ENCODE measurements at places on chromosomes 7 and 10.

DNA sequence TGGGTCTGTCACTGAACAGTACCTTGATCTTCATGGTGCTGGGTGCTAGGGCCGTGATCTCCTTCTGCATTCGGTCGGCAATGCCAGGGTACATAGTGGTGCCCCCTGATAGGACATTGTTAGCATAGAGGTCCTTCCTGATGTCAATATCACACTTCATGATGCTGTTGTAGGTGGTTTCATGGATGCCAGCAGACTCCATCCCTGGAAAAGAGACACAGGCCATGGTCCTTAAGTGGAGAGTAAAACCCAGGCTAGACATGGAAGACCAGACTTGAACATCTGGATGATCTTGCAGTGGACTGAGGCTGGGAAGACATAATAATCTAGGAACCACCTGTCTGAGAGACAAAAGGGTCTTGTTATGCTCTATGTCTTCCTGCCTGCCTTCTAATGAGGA lies 14.5 kb downstream of the ACTA2 start:
- H3K36me3 ChIP-seq, result no peaks in the 10 kb centered on the region
- H3K27ac ChIP-seq, result no peak overlapping the region
- no peak overlapping the region for H3K4me3 ChIP-seq
- DNase-seq, result no peak

DNA sequence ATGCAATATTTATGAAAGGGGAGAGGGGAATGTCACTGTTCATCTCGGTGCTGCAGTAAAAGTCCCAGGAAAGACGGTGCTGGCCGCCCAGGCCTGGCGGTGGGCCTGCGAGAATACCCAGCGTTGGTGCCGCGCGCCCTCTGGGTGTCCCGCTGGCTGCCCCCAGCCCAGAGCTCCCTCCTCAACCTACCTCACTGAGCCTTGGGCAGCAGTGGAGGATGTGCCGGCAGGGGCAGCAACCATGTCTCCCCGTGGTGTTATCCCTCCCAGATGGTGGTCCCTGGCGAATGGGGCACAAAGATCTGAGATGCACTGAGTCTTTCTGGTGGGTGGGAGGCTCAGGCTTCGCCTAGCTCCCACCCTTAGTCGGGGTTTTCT lies 9.5 kb upstream of the TLX1 start:
- DNase-seq, result no peak
- no peaks in the 10 kb centered on the region for H3K36me3 ChIP-seq
- no peak overlapping the region for H3K27ac ChIP-seq
- peak overlapping the region; percentile 70 for H3K4me3 ChIP-seq
- peaks cover 44% of the 10 kb centered on the region for H3K27me3 ChIP-seq

- no peak overlapping the region for H3K4me3 ChIP-seq
- H3K27me3 ChIP-seq, result no peaks in the 10 kb centered on the region
- no peak overlapping the region for H3K27ac ChIP-seq
Observed at GRCh38 chr7:47571331-47572093, 10.4 kb downstream of the TNS3 start.

- no peaks in the 10 kb centered on the region for H3K27me3 ChIP-seq
- no peak for DNase-seq
- H3K4me3 ChIP-seq, result no peak overlapping the region
- H3K36me3 ChIP-seq, result no peaks in the 10 kb centered on the region
- no peaks in the 10 kb centered on the region for H3K4me1 ChIP-seq
Observed at GRCh38 chr10:37736120-37736519, 121.3 kb downstream of the ZNF248 start.

DNA sequence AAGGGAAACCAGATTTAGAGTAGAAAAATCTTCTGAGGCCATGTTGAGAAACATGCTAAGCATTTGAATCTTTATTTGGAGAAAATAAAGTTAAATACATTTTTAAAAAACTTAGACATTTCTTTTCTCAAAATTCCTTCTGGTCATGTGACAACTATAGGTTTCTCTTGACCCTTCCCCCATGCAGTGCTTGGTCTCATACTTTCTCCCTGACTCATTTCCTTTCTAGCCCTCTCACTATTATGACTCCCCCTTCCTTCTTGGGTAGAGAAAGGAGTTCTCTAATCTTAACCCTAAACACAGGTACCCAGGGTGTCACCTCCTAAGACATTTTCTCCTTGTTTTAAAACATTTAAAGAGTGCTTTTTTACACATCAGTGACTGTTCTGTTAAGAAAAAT lies 179.5 kb upstream of the TMEM106B start:
- H3K27me3 ChIP-seq, result no peaks in the 10 kb centered on the region
- no peak for DNase-seq
- H3K27ac ChIP-seq, result no peak overlapping the region
- no peaks in the 10 kb centered on the region for H3K36me3 ChIP-seq

DNA sequence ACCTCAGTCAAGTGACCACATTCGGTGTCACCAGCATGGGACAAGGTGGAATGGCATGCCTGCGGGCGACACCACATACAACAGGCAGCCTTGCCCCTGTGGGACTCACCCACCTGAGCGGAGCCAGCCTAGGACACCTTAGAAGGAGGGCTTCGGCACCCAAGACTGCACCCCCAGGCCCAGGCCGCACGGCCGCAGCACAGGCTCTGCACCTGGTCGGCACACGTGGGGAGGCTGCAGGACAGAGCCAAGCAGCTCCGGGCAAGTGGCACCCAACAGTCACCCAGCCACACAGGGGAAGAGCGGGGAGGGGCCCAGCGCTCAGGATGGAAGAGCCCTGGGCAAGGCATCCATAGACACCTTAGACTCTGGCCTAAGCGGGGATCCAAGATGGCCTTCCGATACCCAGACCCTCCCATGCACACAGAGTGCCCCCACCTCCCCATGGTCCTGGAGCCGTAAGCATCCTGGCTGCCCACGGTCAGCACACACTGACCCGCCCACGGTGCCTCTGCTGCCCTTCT lies 16.1 kb upstream of the GPER1 start:
- no peaks in the 10 kb centered on the region for H3K4me1 ChIP-seq
- no peak overlapping the region for H3K4me3 ChIP-seq
- H3K27me3 ChIP-seq, result no peaks in the 10 kb centered on the region
- no peaks in the 10 kb centered on the region for H3K36me3 ChIP-seq
- H3K27ac ChIP-seq, result no peak overlapping the region
- DNase-seq, result no peak

- H3K36me3 ChIP-seq, result no peaks in the 10 kb centered on the region
- H3K27ac ChIP-seq, result no peak overlapping the region
- no peaks in the 10 kb centered on the region for H3K27me3 ChIP-seq
Observed at GRCh38 chr7:111521660-111522059, 40.6 kb downstream of the IMMP2L start.

- no peaks in the 10 kb centered on the region for H3K27me3 ChIP-seq
- H3K27ac ChIP-seq, result no peak overlapping the region
- no peaks in the 10 kb centered on the region for H3K36me3 ChIP-seq
- DNase-seq, result no peak
- no peaks in the 10 kb centered on the region for H3K4me1 ChIP-seq
- H3K4me3 ChIP-seq, result no peak overlapping the region
Observed at GRCh38 chr7:80087771-80088170, 46.9 kb upstream of the GNAI1 start.
